RPMI7951 (cell line): ENCODE measurements at places on chromosomes 16 and 17. TPM values are rescaled to one million over a fixed set of nuclear protein-coding genes. Genes with fewer than 3 reads are reported as not detected.

SLC38A8 gene
- total RNA-seq = not detected in 2 replicates

FBXO47 gene
- not detected in 2 replicates for total RNA-seq

CREBBP gene
- 6.5 and 6.8 TPM in 2 replicates for total RNA-seq

RGS9 gene
- total RNA-seq = 3.3 and 4.7 TPM in 2 replicates

IRX3 gene
- total RNA-seq = 7.7 and 15.1 TPM in 2 replicates

HSD11B2 gene
- not detected in 2 replicates for total RNA-seq

SP6 gene
- not detected in 2 replicates for total RNA-seq

SLC47A1 gene
- total RNA-seq = 0.36 TPM in 1 of 2 replicates, not detected in the other

ABAT gene
- 3.1 and 3.5 TPM in 2 replicates for total RNA-seq

KRTAP2-3 gene
- not detected in 2 replicates for total RNA-seq

PRSS33 gene
- not detected in 2 replicates for total RNA-seq

TGFB1I1 gene
- total RNA-seq = 27.5 and 37.7 TPM in 2 replicates

COL1A1 gene
- total RNA-seq = 239 and 259 TPM in 2 replicates

TLCD2 gene
- 0.39 and 0.48 TPM in 2 replicates for total RNA-seq

DPEP3 gene
- not detected in 2 replicates for total RNA-seq

NFE2L1 gene
- total RNA-seq = 28.4 and 35.2 TPM in 2 replicates

ALDH3A1 gene
- total RNA-seq = not detected in 2 replicates

CCL4L2 gene
- total RNA-seq = not detected in 2 replicates

ZNF785 gene
- total RNA-seq = 2.8 and 3.9 TPM in 2 replicates

GAST gene
- not detected in 2 replicates for total RNA-seq

PMP22 gene
- 62.1 and 64.6 TPM in 2 replicates for total RNA-seq

ZP2 gene
- total RNA-seq = not detected in 2 replicates

SLC12A3 gene
- total RNA-seq = not detected in 2 replicates

PRSS36 gene
- 1.1 and 2.6 TPM in 2 replicates for total RNA-seq

GPR142 gene
- not detected in 2 replicates for total RNA-seq

KRT40 gene
- total RNA-seq = not detected in 2 replicates

HASPIN gene
- 11.7 and 14.2 TPM in 2 replicates for total RNA-seq

RDM1 gene
- 0.96 and 2.4 TPM in 2 replicates for total RNA-seq

SLC5A11 gene
- total RNA-seq = not detected in 2 replicates

FUS gene
- total RNA-seq = 15.3 and 19.0 TPM in 2 replicates

RASL10B gene
- total RNA-seq = 1.1 and 1.6 TPM in 2 replicates

KRT24 gene
- not detected in 2 replicates for total RNA-seq

STX1B gene
- total RNA-seq = 0.29 and 0.60 TPM in 2 replicates

GRB7 gene
- not detected in 2 replicates for total RNA-seq

NPIPB9 gene
- total RNA-seq = not detected in 2 replicates

CD300A gene
- total RNA-seq = not detected in 2 replicates

SIAH1 gene
- 25.5 and 28.0 TPM in 2 replicates for total RNA-seq

NHERF2 gene
- 49.0 and 51.1 TPM in 2 replicates for total RNA-seq

SEPTIN12 gene
- total RNA-seq = not detected in 2 replicates

GTF3C1 gene
- total RNA-seq = 35.9 and 39.6 TPM in 2 replicates

HOXB6 gene
- 4.8 and 7.3 TPM in 2 replicates for total RNA-seq
